ENCODE measurements at places on chromosomes 1 and 21. TPM values are rescaled to one million over a fixed set of nuclear protein-coding genes. Genes with fewer than 3 reads are reported as not detected.

Gene RPS6KC1
- 9.7 TPM for total RNA-seq

Gene NUP210L
- total RNA-seq = not detected

Gene NEGR1
- total RNA-seq = not detected

Gene SORT1
- 3.1 TPM for total RNA-seq

Gene HHAT
- 1.7 TPM for total RNA-seq

Gene C1orf185
- not detected for total RNA-seq

Gene GJA4
- not detected for total RNA-seq
